ENCODE measurements at places on chromosomes 12 and 14.

DNA sequence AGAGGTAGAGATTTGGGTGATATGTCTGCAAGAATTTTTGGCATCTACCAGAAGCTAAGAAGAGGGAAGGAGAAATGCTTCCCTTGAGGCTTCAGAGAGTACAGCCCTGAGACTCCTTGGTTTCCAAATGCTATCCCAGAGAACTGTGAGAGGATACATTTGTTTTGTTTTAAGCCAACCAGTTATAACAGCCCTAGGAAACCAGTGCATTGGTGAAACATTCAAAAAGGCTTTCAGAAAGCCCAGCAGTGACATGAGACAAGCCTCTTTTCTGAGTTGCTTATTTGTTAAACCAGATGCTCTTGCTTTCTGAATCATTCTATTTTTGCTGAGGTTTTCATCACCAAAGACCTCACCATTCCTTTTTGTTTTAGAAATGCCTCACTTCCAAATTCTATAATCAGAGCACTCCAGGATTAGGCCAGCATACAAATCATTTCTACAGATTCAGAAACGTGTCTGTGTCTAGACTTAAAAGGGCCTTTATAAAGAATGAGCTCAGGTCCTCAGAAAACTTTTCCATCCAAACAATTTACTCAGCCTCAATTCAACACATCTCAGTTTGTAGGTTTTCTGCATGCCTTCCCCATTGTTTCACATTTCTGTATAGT is 1617.8 kb upstream of the FLRT2 start:
- DNase-seq, result no peak
- no peaks in the 10 kb centered on the region for H3K27me3 ChIP-seq
- H3K27ac ChIP-seq, result no peak overlapping the region

GRCh38 chr14:100398044-100398443 is 74.9 kb downstream of the SLC25A47 start:
- no peaks in the 10 kb centered on the region for H3K27me3 ChIP-seq
- H3K4me1 ChIP-seq, result no peaks in the 10 kb centered on the region
- H3K4me3 ChIP-seq, result no peak overlapping the region

GRCh38 chr14:84036840-84037239 is 1493.1 kb upstream of the FLRT2 start:
- H3K27me3 ChIP-seq, result no peaks in the 10 kb centered on the region
- H3K4me1 ChIP-seq, result no peaks in the 10 kb centered on the region
- H3K36me3 ChIP-seq, result no peaks in the 10 kb centered on the region
- H3K27ac ChIP-seq, result no peak overlapping the region

- DNase-seq, result no peak
- no peak overlapping the region for H3K4me3 ChIP-seq
- no peak overlapping the region for H3K27ac ChIP-seq
- no peaks in the 10 kb centered on the region for H3K27me3 ChIP-seq
- no peaks in the 10 kb centered on the region for H3K36me3 ChIP-seq
Measured at GRCh38 chr12:53798575-53798974, 46.8 kb upstream of the CISTR start.

- no peaks in the 10 kb centered on the region for H3K36me3 ChIP-seq
- H3K4me1 ChIP-seq, result no peaks in the 10 kb centered on the region
- no peak overlapping the region for H3K27ac ChIP-seq
- peak; percentile 67 for DNase-seq
- no peak overlapping the region for H3K4me3 ChIP-seq
Measured at GRCh38 chr12:41277100-41277945, 89.2 kb downstream of the PDZRN4 start.

DNA sequence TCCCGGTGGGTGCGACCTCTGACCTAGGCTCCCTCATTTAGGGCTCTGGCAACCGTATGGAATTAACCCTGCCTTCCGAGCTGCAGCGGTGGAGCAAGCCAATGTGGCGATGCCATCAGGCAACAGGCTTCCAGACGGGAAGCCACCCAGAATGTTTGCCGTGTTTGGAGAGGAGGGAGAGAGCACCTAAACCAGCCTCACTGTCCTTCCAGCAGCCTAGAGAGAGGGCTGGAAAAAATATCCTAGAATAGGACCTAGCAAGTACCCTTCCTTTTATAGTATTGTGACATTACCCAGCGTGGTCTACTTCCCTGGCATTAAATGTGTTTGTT is 287 bp upstream of the SLC2A13 start:
- peak overlapping the region; percentile 83 for H3K4me3 ChIP-seq
- H3K36me3 ChIP-seq, result no peaks in the 10 kb centered on the region
- H3K4me1 ChIP-seq, result 0 out of 2 replicates have a peak, but pooled peaks cover 3% of the 10 kb centered on the region
- no peak overlapping the region for H3K27ac ChIP-seq

DNA sequence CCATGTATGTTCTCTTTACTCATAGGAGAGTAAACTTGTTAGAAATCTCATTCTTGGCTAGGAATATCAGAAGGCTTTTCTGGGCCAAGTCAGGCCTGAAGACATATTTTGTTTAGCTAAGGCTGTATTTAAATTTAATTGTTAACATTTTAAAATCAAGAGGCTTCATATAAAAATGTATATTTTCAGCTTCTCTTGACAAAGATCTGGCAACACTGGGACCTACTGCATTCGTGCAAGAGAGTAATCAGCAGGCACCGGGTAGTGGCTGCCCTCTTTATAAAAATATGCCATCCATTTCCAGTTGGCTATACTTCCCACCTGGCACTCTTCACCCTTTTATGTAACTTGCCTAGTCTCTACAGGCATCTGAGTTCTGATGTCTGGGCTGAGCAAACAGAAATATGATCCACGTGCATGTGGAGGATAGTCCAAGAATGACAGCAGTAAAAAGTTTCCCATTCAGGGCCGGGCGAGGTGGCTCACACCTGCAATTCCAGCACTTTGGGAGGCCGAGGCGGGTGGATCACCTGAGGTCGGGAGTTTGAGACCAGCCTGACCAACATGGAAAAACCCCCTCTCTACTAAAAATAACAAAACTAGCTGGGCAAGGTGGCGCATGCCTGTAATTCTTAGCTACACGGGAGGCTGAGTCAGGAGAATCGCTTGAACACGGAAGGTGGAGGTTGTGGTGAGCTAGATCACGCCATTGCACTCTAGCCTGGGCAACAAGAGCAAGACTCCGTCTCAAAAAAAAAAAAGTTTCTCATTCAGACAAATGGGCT is 2.0 kb upstream of the SOS2 start:
- peaks cover 6% of the 10 kb centered on the region for H3K4me1 ChIP-seq
- no peak overlapping the region for H3K4me3 ChIP-seq
- DNase-seq, result no peak
- no peak overlapping the region for H3K27ac ChIP-seq
- H3K27me3 ChIP-seq, result no peaks in the 10 kb centered on the region

- H3K27ac ChIP-seq, result no peak within 1 kb of the TSS
- H3K36me3 ChIP-seq, result no peaks in the 10 kb centered on the region
- no peaks in the 10 kb centered on the region for H3K4me1 ChIP-seq
- no peak within 1 kb of the TSS for H3K4me3 ChIP-seq
- no peaks in the 10 kb centered on the region for H3K27me3 ChIP-seq
Measured at GRCh38 chr14:76826122-76826521, at the start of gene LRRC74A. Gene LRRC74A, plus strand, starts transcription at chr14:76826408. Its CDS starts 290 bp downstream, at chr14:76826698.

DNA sequence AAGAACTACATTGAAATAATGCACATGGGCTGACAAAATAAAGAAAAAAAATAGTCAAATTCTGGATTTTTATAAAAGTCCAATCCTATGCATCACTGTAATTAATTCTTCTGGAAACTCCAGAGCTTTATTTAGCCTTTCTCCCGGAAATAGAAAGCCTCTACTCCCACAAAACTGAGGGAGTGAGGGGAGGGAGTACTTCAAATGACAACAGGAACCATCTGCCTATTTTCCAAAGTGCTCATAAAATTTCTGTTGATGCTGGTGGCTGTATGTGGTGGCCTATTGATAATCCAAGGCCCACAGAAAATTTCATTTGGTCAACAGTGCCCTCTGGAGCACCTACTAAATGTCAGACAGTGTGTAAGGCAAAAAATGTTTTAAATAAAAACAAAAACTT is 64.6 kb downstream of the KIF21A start:
- no peak overlapping the region for H3K4me3 ChIP-seq
- no peaks in the 10 kb centered on the region for H3K36me3 ChIP-seq
- no peaks in the 10 kb centered on the region for H3K4me1 ChIP-seq
- no peaks in the 10 kb centered on the region for H3K27me3 ChIP-seq
- DNase-seq, result no peak

GRCh38 chr14:22812744-22813143 is 2.5 kb downstream of the SLC7A7 start:
- H3K36me3 ChIP-seq, result no peaks in the 10 kb centered on the region
- H3K4me1 ChIP-seq, result peaks cover 18% of the 10 kb centered on the region
- no peaks in the 10 kb centered on the region for H3K27me3 ChIP-seq
- H3K27ac ChIP-seq, result no peak overlapping the region

DNA sequence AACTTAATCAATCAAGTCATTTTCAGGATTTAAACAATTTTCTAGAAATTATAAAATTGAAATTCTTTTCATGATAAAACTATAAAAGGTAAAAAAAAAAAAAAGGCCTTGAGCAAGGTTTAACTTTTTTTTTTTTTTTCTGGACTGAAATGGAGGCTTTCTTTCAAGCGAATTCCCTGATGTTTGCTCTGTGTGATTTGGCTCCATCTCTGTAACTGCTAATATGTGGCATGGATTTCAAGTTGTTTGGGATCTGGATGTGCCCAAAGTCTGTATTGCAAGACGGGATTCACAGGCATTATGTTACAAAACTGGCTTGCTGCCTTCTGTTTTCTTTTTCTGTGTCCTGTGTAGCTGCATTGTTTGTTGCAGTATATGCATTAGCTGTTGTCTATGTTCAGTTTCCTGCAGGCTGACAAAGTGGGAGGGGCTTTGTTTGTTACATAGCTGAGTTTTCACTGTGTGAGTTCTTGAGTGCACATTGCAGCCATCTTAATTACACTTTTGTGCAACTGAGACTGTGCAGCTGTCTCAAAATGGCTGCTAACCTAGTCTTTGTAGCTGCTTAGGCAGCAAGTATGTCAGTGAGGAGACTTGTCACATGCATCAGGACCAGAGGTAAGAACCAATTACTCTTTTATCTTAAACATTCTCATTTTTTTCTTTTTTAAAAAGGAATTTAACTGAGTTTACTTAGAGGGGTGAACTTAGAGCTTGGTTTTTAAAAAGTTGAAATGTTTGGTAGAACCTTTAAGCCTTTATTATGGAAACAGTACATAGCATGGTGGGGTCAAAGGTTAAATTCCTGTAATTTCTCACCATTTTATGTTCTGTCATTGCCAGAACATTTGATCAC is 19.5 kb downstream of the ATF7IP start:
- H3K4me3 ChIP-seq, result peak overlapping the region; percentile 6
- no peaks in the 10 kb centered on the region for H3K27me3 ChIP-seq
- peak; percentile 55 for DNase-seq
- H3K4me1 ChIP-seq, result peaks cover 5% of the 10 kb centered on the region

GRCh38 chr12:65490250-65490649 is 211.8 kb downstream of the MSRB3 start:
- DNase-seq, result no peak
- H3K4me1 ChIP-seq, result no peaks in the 10 kb centered on the region
- H3K4me3 ChIP-seq, result no peak overlapping the region

DNA sequence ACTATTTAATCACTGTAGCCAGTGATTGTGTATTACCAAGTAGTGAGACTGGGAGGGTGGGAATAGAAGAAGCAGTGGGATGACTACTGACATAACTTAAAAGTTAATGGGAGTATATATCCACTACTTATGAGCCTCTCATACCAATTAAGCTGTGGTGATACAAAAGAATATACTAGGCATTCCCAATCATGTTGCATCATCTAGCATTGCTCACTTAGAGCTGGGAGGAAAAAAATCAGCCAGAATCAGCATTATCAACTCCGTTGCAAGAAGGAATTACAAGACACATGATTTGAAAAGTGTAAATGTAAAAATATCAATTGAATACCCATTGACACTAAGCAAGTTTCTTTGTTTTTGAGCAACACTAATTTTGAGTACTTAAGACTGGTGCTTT is 745 bp upstream of the PPP1R36 start:
- no peaks in the 10 kb centered on the region for H3K27me3 ChIP-seq
- H3K4me3 ChIP-seq, result no peak overlapping the region
- H3K4me1 ChIP-seq, result no peaks in the 10 kb centered on the region
- no peak overlapping the region for H3K27ac ChIP-seq

GRCh38 chr12:118544569-118544968 is 168.2 kb downstream of the SUDS3 start:
- no peak for DNase-seq
- no peak overlapping the region for H3K4me3 ChIP-seq
- no peaks in the 10 kb centered on the region for H3K4me1 ChIP-seq
- H3K27me3 ChIP-seq, result no peaks in the 10 kb centered on the region

DNA sequence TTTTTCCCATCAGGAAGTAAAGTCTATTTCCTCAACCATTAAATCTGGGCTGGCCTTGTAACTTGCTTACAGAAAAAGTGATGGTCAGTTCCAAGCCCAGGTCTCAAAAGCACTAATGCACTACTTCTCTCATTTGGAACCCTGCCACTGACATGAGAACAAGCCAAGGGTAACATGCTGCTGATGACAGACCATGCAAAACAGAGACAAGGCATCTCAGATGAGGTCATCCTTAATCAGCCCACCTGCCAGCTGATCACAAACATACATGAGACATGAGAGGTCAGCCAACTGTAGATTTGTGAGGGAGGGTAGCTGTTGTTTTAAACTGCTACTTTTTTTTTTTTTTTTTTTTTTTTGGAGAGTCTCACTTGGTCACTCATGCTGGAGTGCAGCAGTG is 16.2 kb downstream of the TWF1 start:
- no peak overlapping the region for H3K27ac ChIP-seq
- DNase-seq, result no peak
- no peaks in the 10 kb centered on the region for H3K4me1 ChIP-seq

- H3K27me3 ChIP-seq, result no peaks in the 10 kb centered on the region
- no peak for DNase-seq
- H3K4me1 ChIP-seq, result peaks cover 18% of the 10 kb centered on the region
- H3K27ac ChIP-seq, result no peak overlapping the region
Measured at GRCh38 chr12:67754933-67755697, 106.6 kb downstream of the DYRK2 start.

DNA sequence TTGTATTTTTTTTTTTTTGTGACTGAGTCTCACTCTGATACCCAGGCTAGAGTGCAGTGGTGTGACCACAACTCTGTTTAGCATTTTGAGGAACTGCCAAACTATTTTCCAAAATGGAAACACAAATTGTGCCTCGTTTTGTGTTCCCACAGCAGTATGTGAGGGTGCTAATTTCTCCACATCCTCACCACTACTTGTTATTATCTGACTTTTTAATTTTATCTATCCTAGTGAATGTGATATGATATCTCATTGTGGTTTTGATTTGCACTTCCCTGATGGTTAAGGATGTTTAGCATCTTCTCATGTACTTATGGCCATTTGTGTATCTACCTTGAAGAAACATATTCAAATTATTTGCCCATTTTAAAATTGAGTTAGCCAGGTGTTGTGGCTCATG is 62.4 kb downstream of the SRGAP1 start:
- DNase-seq, result no peak
- H3K4me1 ChIP-seq, result no peaks in the 10 kb centered on the region
- no peaks in the 10 kb centered on the region for H3K36me3 ChIP-seq
- H3K27me3 ChIP-seq, result no peaks in the 10 kb centered on the region
- H3K27ac ChIP-seq, result no peak overlapping the region
- no peak overlapping the region for H3K4me3 ChIP-seq

GRCh38 chr12:94305130-94305957 is 154.3 kb downstream of the CEP83 start:
- H3K36me3 ChIP-seq, result peaks cover 46% of the 10 kb centered on the region
- H3K4me3 ChIP-seq, result no peak overlapping the region
- H3K4me1 ChIP-seq, result peaks cover 44% of the 10 kb centered on the region
- H3K27me3 ChIP-seq, result no peaks in the 10 kb centered on the region
- no peak overlapping the region for H3K27ac ChIP-seq
